ENCODE measurements at places on chromosomes 2 and 18.

- no peak for DNase-seq
Observed at GRCh38 chr2:227339098-227339599, 14.1 kb downstream of the MFF start.

- no peak for DNase-seq
Observed at GRCh38 chr2:120398051-120398995, 52.4 kb downstream of the INHBB start.

GRCh38 chr2:25845843-25846505 lies 32.3 kb downstream of the ASXL2 start:
- DNase-seq, result no peak

DNA sequence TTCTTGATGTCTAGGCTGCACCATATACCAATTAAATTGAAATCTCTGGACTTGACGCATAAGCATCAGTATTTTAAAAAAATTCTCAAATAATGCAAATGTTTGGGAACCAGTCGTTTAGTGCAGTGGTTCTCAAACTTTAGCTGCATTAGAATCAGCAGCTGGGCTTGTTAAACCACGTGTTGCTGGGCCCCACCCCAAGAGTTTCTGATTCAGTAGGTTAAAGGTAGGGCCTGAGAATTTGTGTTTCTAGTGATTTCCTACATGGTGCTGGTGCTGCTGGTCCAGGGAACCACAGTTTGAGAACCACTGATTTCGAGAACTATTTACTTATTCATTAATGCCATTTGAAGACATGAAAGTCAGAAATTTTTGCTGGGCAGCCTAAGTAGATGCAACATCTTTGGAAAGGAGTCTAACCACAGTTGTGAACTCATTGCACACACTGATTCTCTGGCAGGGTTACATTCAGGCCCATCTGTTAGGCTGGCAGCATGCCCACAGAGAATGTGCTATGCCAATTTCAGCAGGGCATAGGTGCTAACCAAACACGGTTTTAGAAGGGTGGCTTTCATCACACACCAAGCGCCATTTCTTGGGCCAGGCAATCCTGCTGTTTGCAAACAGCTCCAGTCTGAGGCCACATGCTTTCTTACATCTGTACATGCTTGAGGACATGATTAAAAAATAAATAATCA lies 26.4 kb upstream of the ATP5MC3 start:
- no peak for DNase-seq

- no peak for DNase-seq
Observed at GRCh38 chr2:1406434-1406833, 6.8 kb upstream of the TPO start.

DNA sequence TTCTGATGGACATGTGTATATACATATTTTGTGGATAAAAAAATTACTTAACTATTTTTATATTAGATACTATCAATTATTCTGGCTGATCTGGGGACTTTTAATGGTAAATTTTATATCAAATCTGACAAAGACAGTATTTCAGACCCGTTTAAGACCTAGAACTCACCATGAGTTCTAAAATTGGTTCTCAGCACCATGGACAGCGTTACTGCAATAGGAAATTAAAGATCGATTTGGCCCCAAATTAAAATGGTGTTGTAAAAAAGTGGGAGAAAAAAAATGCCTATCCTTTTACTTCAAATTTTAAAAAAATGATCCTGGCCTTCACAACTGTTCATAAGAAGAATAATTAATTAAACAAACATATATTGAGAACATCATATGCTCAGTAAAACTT lies 919 bp upstream of the SCN2A start:
- DNase-seq, result no peak

GRCh38 chr2:28080911-28081310 lies 190.4 kb downstream of the BABAM2 start:
- DNase-seq, result no peak

GRCh38 chr2:234126146-234126470 lies 75.6 kb downstream of the SPP2 start:
- DNase-seq, result no peak

GRCh38 chr2:140718999-140719398 lies 1411.8 kb downstream of the LRP1B start:
- no peak for DNase-seq

- DNase-seq, result no peak
Observed at GRCh38 chr2:100267751-100268150, 54.5 kb downstream of the LONRF2 start.

All from T-helper 2 cell (primary cell).